Breast epithelium (tissue), 4 donors: ENCODE measurements at places on chromosomes 7 and 10.
A peak's percentile ranks its signal among the peaks of the same experiment; 100 is the strongest.

- no peak for DNase-seq
These were observed 17.4 kb upstream of the FZD8 start for GRCh38 chr10:35659456-35659855.

DNA sequence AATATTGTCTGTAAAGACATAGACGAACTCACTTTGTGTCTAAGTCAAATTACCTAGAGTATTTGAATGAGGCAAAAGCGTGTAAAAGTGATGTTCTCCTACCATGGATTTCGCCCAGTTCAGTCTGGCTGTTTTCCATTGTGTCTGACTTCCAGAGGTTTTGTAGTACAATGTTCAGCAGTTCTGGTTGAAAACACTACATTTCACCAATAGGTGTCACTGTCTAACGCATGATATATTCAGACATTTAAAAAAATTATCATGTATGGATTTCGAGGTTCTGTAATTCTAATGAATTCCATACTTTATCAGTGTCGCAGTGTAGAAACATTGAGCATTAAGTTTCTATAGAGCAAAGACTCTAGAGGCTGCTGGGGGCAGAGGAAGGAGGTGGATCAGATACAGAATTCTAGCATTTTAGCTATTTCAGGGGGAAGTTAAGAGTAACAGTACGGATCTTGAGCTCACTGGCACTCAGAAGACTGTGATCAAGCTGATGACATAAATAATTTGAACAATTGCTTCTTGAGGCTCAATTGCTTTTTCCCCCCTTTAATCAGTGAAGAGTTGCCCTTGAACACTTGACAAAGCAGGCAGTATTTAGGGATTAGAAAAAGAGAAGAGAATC is 196.9 kb upstream of the RHOBTB1 start:
- no peak for DNase-seq

DNA sequence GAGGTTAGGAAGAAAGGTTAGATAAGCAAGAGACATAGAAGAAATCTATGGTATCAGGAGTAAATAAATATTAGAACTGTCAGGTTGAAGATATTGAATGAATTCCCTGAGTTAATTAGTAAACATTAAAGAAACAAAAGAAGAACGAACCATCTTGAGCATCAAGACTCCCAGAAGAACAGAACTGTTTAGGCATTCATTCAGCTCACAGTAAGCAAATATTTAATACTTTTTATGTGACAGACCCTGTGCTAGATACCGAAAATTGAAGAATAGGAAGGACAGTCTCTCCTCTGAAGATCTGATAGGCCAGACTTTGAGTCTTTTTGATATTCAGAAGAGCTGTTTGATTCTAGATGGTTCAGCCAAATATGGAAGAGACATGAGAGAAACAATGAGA is 731.5 kb downstream of the XPNPEP1 start:
- DNase-seq = no peak

DNA sequence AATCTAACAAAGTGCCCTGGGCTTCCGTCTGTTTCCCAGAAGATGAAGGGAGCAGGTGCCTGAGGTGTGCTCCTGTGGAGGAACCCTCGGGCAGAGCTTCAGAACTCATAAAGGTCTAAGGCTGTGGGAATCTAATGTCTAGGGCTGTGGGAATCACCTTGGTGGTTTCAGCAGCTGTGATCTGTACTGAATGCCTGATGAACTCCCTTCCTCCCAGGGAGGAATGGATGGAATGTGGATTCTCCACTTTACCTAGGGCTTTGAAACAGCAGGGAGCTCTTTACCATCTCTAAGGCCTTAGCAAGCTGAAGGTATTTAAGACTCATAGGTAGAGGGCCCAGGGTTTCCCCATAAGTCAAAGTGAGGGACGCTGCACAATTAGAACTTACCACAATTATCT is 36.0 kb upstream of the SEMA3E start:
- DNase-seq = no peak

GRCh38 chr10:48287417-48288391 is 13.2 kb upstream of the FRMPD2 start:
- peak; percentile 93 for DNase-seq

DNA sequence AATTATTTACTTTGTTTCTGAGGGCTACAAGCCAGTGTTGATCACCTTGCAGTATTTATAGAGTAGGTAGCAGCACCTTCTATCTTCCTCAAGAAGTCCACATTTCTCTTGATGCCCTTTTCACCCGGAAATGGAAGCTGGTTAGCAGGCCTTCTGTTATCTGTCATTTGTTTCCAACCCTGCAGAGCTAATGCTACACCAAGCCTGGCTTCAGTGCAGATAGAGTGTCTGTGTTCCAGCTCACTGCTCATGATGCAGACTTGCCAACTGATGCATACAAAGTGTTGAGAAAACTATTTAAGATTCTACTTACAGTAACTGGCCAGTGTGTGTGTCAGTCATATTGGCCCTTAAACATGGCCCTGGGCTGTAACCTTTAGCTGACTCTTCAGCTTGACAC is 301.0 kb downstream of the LHFPL3 start:
- no peak for DNase-seq

DNA sequence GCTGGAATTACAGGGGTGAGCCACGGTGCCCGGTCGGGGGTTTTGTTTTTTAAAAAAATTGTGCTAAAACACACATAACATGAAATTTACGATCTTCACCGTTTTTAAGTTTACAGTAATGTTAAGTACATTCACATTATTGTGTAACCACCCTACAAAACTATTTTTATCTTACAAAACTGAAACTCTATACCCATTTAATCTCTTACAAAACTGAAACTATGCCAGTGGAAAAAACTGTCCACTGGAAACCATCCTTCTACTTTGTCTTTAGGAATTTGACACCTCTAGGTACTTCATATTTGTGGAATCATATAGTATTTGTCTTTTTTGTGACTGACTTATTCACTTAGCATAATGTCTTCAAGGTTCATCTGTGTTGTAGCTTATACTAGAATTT is 1.0 kb upstream of the PSMC2 start:
- DNase-seq = no peak

GRCh38 chr7:138649506-138649905 is 51.7 kb downstream of the SVOPL start:
- no peak for DNase-seq

DNA sequence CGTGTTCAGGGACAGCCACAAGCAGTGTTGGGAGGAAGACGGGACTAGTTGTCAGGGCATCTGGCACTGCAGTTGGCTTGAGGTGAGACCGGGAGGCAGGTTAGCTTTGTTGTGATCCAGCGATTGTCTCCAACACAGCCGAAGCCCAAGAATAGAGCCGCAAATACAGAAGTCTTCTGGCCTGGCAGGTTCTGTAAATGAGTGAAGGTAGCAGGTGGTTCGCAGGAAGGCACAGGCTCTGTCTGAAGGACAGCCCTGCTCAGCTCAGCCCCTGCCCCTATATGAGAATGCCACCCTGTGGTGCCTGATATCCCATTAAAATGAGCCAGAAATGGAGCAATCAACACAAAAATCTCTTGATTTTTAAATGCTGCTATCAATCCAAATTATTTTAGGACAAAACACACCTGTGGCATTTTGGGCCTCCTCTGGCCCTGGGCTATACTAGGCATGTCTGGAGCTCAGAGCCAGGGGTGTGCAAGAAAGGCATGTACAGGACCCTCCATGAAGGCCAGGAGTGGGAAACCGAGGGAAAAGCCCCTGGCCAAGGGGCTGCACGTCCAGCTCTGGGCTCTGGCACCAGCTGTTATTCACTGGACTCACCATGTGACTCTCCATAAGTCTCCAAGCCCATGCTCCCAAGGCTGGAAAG is 11.2 kb upstream of the C10orf71 start:
- no peak for DNase-seq

- DNase-seq = no peak
These were observed 40.9 kb upstream of the PLXDC2 start for GRCh38 chr10:19775296-19775695.

GRCh38 chr10:87713707-87714106 is 54.0 kb downstream of the PAPSS2 start:
- no peak for DNase-seq

GRCh38 chr10:71269301-71270288 is 49.5 kb upstream of the SLC29A3 start:
- no peak for DNase-seq

- DNase-seq = no peak
These were observed 149.5 kb upstream of the SMIM30 start for GRCh38 chr7:113267885-113268284.

DNA sequence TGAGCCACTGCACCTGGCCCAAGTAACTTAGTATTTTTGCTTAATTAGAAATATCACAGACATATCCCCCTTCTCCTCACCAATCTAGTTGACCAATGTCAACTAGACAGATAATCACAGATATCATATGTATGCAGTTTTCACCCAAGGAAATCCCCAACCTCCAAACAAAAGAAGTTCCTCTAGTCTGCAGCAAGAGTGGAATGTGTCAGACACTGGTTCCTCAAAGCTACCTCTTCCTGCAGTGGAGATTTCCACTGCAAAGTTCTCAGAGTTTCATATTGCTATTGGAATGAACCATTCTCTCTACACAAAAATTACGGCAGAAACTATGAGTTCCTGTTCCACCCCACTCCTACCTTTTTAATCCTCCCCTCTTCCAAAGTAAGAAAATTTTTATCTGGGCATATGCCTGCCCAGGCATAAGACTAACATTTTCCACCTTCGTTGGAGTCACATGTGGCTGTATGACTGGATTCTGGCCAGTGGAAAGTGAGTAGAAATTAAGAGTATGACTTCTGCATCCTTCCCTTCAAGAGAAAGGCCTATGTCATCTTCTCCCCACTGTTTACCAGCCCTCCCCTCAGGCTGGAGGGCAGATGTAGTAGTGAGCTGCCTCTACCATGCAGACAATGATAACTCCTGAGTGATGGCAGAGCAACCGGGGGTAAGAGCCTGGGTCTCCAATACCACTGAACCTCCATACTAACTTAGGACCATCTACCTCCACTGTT is 103.0 kb downstream of the MYOF start:
- no peak for DNase-seq

DNA sequence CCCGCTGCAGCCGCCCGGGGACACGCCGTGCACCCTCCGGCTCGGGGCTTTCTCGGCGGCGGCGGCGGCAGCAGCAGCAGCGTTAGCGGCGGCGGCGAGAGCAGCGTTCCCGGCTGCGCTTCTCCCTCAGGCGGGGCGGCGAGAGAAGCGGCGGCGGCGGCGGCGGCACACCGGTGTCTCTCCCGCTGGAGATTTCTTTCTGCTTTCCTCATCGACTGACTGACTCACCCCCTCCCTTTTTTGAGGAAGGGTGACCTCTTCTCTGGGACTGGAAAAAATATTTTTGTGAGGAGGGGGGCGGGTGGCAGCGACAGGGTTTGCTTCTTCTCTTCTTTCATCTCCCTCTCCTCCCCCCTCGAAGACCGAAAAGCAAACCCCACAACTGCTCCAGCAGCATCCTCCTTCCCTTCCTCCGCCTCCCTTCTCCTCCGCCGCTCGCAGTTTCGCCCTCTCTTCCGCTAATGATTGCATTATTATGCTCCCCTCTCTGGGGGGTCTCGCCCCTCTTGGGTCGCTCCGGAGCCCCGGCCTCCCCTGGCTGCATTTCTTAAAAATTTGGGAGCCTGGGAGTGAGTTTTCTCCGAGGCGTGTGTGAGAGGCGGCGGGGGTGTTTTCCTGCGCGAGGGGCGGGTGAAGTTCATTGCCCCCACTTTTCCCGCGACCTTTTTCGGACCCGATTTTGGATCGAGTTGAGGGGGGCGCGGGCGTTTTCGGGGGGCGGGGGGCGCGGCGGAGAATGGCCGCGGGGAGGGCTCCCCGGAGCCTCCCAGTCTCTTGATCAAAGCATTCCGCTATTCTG is 411 bp downstream of the AUTS2 start:
- DNase-seq = peak; percentile 22

DNA sequence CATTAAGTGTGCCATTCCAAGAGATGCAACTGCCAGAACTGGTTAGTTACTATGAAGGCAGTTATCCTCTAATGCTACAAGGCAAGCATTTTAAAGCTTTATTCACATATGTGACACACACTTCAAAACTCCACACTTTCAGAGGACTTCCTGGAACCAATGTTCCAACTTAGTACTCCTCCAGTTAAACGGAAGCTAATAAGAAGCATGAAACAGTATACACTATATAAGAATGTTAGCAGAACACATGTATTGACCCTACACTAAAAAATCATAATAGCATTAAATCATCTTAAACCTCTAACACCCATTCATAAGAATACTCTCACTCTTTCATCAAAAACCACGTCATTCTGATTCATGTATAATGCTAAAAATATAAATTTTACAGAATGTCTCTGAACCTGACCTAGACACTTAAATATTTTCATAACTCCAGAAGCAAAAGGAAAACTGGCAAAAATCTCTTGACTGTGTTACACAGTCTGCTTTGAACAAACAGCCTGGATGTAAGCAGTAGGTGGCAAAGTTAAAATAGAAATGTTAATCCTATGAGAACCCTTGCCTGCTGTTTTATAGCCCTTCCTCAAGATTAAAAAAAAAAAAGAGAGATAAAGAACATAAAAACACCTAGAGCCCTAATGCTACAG is 135.0 kb downstream of the SEMA3C start:
- no peak for DNase-seq

GRCh38 chr7:113161050-113161449 is 42.7 kb upstream of the SMIM30 start:
- DNase-seq = no peak

- DNase-seq = no peak
These were observed 19.0 kb downstream of the RPA3 start for GRCh38 chr7:7699380-7699779.

DNA sequence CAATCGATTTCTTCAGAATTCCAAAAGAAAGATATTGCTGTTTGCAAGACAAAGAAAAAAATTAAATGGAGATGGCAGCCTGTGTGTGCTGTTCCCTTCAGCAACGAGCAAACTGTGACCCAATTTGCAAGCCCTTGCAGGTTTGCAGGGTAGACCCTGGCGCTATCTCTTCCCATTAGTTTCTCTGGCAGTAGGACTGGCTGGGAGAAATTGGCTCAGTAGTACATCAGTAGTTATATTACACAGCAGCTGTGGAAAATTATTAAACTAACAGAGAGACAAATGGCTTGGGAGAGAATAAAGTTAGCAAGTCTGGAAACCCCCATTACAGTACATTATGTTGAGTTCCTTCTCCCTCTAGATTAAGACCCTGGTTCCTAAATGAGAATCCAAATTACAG is 116.4 kb upstream of the ITGB1 start:
- no peak for DNase-seq

DNA sequence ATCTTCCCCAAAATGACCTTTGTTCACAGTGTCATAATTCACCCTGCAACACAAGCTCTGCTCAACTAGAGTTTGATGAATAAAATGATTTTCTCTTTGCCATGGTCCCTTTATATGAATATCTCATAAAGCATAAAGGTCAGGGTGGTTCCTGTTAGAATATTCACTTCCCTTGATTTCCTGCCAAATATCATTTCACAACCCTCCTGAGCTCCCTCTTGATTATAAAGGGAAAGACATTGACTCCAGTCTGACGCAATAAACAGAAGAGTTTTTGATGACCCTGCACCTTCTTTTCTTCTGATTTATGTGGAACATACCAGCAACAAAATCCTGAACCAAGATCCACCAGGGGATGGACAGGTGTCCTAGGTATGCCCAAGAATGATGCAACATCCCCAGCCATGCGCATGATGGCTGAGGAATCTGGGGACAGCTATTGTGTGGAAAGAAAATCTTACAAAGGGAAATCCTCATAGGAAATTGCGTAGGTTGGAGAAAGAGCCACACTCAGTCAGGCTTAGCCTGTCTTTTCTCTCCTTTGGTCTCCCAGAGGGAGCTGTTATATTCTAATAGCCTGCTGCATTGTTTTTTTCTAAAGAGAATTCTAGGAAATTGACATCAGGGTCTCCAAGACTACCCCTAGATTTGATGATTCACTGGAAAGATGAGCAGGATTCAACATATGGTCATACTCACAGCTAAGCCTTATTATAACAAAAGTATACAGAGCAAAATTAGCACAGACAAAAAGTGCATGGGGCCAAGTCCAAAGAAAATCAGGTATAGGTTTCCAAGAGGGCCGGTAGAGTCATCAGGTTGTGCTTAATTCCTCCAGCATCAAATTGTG is 18.8 kb downstream of the IFIT3 start:
- DNase-seq = no peak
